Mesothelial cell of epicardium (in vitro differentiated cells): ENCODE measurements at places on chromosomes 3 and 15.

DNA sequence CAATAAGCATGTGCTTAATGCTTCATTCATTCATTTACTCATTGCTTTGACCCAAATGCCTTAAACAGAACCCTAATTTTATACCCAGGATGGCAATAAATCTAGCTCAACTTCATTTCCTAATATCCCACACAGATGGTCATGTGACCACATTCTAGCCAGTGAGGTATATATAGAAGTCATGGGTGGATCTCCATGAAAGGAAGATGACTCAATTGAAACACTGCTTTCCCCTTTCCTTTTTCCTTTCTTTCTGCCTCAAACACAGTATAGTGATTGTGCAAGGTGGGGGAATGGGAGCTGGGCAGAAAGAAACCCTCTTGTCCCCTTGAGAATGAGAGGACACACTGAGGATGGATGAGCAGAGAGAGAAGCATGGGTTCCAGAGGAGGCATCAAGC lies 183.5 kb upstream of the PRICKLE2 start:
- DNase-seq: no peak

GRCh38 chr15:41585127-41586047 lies 26.4 kb downstream of the TYRO3 start:
- DNase-seq: peak; percentile 63

DNA sequence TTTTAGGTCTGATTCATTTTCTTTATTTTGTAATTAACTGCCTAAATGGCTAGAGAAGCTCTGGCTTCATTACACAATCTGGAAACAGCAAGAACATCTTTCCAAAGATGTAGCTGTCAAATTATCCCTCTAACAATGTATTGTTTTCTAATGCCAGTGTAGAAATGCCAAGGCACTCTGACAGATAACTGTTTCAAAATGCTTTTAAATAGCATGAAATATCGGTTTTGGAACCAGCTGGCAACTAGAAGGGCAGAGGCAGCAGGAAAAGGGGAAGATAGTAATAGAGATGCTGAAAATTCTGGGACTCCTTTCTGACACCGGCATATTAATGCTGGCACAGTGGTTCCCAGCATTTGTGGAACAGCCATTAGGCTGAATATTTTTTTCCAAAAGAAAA lies 26.1 kb downstream of the MORC1 start:
- no peak for DNase-seq

GRCh38 chr3:95356764-95357501 lies 1294.1 kb downstream of the NSUN3 start:
- no peak for DNase-seq

DNA sequence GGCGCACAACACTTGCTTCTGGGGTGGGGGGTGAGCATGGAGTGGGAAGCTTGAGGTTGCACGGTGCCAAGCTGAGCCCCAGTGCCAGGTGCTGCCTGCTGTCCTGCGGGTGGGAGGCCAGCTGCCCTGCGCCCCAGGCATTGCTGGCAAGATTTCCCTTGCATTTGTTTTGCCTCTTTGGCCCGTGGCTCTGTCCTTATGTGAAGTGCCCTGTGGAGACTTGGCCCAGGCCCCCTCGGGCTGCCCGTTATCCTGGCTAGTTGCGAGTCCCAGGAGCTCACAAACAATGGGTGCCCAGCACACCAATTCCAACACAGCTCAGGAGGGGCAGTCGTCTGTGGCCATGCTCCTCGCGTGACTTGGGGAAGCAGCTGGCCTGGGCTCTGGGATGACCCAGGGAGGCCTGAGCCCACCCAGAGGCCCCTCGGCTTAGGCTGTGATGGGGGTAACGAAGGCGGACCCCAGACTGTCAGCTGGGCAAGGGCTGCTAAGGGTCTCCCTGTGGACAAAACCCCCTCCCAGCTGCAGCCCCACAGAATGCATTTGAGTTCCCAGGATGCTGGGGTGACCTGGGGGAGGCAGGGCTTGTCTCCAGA lies 5.9 kb downstream of the C3orf22 start:
- DNase-seq: peak; percentile 9

GRCh38 chr15:77739591-77740378 lies 107.1 kb upstream of the LINGO1 start:
- DNase-seq: no peak

DNA sequence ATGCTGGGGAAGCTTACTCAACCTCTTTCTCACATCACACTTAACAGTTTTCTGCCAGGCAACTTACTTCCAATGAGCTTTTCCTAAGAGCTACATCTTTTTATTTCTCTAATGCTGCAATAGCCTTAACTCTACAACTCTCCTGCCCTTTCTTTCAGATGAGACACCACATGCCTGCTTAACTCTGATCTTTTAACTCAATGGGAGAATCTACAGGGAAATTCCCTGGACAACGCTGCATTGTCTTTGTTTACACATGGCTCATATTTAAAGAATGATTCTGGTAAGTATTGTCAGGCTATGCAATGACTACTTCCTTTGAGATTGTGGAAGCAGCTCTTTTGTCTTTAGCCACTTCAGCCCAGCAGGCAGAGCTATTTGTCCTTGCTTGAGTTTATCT lies 353.1 kb upstream of the BCHE start:
- no peak for DNase-seq

DNA sequence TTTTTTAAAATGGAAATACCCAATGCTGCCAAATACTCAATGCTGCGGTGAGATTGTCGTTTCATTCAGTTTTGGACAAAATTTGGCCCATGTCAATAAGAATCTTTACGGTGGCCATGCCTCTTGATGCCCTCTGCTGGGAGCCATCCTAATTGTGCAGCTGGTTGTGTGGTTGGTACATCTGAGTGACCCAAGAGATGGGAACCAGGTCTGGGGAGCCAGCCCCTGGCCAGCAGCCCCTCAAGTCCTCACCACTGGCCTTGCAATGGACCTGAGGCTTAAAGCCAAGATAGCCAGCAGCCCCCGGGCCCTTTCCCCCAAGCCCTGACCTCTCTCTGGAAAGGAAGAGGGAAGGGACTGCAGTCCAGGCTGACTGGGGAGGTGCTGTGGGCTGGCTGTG lies 36.4 kb upstream of the ESYT3 start:
- no peak for DNase-seq

DNA sequence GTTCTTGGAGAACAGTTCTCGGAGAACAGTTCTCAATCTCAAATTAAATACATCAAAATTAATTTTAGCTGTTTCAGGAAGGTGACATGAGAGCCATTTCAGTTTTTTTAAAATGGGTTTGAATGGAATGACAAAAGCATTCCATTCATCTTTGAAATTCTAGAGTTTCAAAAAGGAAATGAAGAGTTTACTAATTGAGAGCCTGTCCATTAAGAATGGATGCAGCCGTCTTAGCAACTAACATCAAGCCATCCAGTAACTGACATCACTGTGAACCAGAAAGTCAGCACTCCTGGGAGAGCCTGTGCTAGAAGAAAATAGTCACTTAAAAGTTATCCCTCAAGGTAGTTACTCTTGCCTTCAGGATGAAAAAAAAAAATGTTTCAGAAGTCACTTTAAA lies 47.0 kb upstream of the FSTL1 start:
- DNase-seq: no peak

DNA sequence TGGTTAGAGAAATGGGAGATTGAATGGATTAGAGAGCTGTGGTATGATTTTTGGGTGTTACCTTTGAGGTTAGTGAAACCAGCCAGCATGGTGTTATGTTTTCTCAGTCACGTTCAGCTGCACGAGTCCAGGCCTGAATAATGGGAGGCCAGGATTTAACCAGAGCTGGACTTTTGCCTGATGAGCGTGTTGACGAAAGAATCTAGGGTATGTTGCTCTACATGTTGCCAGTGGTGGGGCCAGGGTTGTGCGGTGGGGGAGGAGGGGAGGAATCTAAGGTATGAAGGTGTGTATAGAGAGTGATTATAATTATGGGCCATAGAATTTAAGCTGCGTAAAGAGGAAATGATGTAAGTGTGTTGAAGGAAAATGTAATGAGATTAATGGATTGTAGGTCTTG lies 22.8 kb downstream of the MINDY2 start:
- DNase-seq: peak; percentile 53

- DNase-seq: no peak
Observed at GRCh38 chr15:60853109-60853508, 374.2 kb upstream of the ICE2 start.
